Liver (tissue), 10 donors: ENCODE measurements at places on chromosomes 12 and 14. TPM values are rescaled to one million over a fixed set of nuclear protein-coding genes. Genes with fewer than 3 reads are reported as not detected.

- H3K27ac ChIP-seq, result no peak overlapping the region
- H3K4me3 ChIP-seq, result no peak overlapping the region
- H3K27me3 ChIP-seq, result no peaks in the 10 kb centered on the region
- peak; percentile 60 for DNase-seq
- no peaks in the 10 kb centered on the region for H3K36me3 ChIP-seq
Observed at GRCh38 chr12:130013771-130014484, 110.1 kb upstream of the TMEM132D start.

PDZRN4 gene
- total RNA-seq, result 1.1 TPM

MGAT4C gene
- 0.08 TPM for total RNA-seq

IQSEC3 gene
- total RNA-seq, result 0.51 TPM

SMOC1 gene
- total RNA-seq, result 21.9 TPM
